Hematopoietic multipotent progenitor cell treated with erythropoietin and hydrocortisone succinate and interleukin-3 and kit ligand, for 17 days (in vitro differentiated cells): ENCODE measurements at places on chromosomes 5 and 9.

DNA sequence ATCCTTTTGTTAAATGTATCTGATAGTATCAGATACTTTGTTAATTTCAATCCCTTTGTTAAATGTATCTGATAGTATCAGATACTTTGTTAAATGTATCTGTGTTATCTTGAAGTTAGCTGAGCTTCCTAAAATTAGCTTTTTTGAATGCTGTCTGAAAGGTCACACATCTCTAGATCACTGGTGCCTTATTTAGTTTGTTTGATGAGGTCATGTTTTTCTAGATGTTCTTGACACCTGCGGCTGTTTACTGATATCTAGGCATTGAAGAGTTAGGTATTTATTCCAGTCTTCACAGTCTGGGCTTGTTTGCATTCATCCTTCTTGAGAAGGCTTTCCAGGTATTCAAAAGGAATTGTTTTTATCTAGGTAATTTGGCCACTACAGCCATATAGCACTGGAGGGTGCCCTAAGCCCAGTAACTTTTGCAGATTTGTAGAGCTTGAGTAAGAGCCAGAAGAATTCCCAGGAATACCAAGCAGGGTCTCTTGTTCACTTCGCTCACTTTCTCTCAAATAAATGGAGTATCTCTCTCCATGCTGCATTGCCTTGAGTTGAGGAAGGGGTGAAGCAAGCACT is 435.4 kb upstream of the GRAMD2B start:
- no peak for DNase-seq

DNA sequence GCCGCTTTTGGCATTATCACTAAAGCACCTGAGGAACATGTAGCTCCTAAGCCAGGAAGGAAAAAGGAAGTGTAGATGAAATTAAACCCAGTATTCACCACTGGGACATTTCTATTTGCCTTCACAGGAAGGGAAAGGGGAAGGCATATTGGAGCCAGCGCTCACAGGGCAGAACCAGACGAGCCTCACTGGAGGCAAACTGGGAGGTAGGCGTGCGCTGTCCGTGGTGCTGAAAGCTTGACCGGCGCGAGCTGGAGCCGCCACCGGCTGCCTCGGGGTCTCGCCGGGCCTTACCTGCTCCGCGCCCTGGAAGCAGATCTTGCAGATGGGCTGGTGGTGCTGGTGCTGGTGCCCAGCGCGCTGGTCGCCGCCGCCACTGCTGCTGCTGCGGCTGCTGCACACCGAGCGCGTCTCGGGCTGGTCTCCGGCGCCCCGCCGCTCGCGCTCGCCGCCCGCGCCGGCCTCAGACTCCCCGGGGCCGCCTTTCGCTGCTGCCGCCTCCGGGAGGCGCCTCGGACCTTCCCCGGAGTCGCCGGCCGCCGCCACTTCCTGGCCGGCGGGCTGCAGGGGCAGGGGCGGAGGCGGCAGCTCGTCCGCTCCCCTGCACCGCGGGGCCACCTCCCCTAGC is 732 bp downstream of the MARCHF11 start:
- no peak for DNase-seq

DNA sequence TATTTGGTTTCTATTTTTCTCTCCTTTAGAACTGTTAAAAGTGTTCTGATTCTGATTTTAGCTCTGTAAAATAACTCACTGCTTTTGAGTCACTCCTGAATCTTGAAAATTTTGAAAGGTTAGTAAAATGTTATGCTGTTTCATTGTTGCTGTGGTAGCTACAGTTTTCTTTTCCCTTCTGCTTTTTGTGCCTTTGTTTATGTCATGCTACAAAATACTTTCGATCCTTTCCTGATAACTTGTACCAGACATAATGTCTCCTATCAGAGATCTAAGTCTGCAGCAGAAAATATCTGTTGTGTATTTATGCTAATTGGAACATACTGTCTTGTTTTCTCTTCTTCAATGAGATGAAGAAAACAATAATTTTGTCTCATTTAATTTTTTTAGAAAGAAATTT is 26.9 kb upstream of the CEP120 start:
- DNase-seq = no peak

DNA sequence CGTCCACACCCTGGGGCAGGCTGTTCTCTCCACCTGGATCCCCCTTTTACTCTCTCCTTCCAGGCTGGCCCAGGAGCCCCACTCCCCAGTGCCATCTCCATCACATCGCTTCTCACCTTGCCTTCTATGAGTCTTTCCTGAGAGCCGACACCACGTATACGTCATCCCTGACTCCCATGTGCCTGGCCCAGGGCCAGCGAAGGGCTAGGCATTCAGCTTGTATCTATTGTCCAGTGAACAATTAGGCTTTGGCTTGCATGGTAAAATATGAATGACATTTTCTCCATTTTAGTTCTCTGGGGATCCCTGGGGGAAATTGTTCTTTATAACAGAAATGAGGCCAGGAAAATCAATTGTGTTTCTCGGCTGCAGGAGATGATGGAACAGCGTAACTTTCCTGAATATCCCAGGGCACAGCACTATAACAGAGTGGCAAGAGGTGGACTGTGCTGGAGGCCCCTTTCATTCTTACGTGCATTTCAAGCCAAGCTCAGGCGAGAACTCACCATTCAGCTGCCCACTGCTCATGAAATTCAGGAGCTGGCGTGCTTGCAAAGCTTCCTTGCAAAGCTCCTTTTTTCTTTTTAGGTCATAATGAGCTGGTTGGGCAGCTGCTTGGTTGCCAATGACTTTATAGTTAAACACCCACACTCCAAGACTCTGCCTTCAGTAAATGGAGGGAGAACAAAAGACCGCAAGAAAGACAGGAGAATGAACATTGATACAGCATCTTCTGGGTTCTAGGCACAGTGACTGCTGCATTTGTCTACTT is 37.7 kb downstream of the NSG2 start:
- DNase-seq = no peak

- DNase-seq = no peak
These were observed 825.0 kb downstream of the TLR4 start for GRCh38 chr9:118529210-118529609.

DNA sequence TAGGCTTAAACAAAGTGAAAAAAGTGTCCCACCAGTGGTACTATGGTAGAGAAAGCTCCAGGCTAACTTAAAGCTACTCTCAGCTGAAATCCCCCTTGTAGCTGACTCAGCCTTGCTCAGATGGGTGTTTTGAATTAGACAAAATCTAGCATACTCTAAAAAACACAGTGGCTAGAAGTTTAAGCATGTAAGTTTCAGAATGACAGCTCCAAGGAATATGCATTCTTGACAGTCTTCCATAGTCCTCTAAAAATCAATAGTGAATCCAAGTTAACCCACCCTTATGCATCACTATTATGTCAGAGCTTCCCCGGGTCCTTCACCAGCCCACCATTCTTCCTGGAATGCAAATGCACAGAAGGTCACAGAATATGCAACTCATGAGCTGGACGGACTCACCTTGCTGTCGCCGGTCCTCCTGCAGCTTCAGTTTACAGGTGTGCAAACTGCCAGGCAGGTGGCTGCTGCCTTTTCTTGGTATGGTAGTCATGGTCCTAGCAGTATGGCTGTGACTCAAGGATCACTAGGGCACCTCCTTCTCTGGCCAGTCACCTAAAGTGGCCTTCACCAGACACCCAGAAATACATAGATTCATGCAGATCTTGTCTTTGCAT is 668 bp downstream of the RANBP3L start:
- no peak for DNase-seq
